ENCODE measurements at places on chromosomes 2 and 18.

DNA sequence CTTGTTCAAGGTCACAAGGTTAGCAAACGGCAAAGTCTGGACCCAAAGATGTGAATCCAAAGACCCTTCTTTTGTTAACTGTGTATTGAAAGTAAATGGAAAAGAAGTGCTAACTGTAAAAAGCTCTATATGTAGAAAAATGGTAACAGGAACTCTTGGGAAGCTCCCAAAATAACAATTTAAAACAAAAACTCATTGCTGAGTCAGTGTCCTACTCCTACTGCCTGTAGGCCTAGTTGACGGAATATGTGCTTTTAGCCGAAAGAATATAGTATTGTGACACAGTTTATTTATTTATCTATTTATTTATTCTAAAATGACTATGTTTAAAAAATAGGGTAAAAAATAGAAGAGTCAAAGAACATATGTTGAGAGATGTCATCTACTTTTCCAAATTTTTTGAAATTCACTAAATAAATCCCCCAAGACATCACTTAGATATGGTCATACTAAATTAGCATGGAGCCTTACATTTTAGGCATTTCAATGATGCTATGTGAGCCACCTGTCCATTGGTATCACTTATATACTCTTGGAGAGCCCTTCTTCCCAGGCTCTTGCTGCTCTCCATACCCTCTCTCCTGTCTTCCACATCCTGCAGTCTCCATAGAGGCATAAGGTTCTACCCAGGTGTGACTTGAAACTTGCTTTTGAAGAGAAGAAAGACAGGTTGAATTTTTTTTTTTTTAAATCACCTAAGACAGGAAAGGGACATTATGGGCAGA lies 13.7 kb downstream of the COL5A2 start:
- no peak for DNase-seq

DNA sequence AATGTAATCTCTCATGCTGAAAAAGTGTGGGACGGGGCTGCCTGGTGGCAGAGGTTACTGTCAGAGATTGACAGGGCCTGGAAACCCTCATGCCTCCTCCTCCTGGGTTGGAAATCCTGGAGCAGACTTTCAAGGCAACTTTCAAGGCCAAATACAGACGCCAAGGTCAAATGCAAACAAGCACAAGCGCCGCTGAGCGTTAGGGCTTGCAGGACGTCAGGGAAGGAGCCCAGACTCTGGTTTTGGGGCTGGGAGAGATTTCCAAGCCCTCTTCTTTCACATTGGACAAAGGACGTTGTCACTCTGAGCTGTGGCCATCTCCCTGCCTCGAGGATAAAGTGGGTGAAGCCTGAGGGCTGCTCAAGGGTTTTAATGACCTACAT lies 120.1 kb downstream of the TWIST2 start:
- DNase-seq: no peak

GRCh38 chr2:46798041-46798440 lies 117.6 kb downstream of the MCFD2 start:
- DNase-seq: no peak

DNA sequence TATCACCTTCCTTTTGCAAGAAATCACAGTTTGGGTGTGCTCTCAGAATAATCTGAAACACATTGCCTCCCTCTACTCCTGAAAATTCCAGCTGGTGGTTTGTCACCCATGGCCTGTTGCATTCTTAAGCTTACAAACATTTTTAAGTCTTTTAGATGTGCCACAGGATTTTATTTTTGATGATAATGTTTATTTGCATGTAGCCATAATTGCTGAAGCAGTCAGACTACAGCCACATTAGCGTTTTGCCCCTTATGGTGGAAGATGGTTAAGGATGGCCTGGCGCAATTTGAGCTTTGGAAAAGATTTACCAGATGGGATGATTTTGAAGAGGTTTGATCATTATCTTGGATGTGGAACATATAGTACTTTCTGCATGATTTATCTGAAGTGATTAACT lies 439.5 kb downstream of the MEIS1 start:
- DNase-seq: no peak

GRCh38 chr2:160252900-160253299 lies 52.8 kb upstream of the ITGB6 start:
- no peak for DNase-seq

Data from nephron progenitor cell (in vitro differentiated cells).